ENCODE measurements at places on chromosomes 1 and 21.

GRCh38 chr1:154463512-154463990, 38.5 kb upstream of the TDRD10 start:
- peak; percentile 92 for DNase-seq

DNA sequence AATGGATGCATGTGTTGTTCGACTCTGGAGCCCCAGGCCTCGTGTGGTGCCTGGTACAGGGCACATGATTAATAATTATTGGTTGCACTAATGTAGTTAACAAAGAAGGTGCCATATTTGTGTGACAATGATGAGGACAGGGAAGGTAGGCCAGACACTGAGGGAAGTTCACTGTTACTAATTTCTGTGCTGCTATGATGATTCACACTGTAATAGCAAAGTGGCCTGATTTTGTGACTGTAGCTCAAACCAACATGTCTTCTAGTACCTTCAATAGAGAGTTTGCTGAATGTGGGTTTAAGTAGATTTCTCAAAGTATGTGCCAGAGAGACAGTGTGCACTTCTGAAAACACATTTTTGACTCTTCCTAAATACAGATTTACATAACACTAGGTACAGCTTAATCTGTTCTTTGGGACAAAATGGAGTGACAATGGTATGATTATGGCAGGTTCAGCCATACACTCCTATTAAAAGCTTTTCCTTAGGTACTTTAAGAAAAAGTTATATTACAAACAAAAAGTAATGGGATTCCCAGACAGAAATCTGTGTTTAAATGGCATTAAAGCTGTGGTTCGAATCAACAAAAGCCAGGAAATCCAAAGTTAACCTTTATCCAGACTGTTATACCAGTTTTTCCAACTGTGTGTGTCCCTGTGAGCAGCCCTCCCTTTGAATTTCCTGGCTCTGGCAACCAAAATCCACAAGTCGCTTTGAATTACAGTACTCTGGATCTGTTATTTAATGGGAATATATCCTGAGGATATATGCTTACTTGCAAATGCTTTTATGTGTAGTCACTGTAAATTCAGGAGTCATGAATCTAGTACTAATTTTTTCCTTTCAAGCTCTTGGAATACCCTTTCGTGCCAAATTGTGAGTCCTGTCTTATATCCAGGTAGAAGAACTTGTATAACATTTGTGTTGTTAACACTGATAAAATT, 277.1 kb upstream of the SGIP1 start:
- no peak for DNase-seq

DNA sequence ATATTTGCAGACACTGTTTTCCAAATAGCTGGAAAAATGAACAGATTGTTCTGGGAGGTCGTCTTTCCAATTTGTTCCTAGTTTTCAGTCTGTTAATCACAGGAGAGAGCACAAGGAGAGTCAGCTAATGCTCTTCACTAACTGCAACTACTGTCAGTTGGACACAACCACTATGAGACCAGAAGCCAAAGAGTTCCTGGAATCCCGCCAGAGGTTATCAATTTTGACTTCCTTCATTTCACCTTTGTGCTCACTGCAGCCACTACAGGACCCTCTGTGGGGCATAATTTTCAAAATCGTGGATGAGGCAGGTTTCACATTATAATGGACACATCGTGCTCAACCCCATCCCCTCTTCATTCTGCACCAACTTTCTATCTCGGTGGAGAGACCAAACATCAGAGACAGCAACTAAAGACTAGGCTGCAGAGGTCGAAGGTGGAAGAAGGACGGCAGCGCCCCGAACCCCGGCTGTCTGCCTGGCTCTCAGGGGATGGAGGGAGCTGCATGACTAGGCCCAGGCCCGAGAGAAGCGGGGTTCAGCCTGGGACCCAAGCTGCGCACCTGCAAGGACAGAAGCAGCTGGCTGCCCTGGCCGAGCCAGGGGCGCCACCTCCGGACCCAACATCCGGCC, 602 bp downstream of the KIAA0319L start:
- no peak for DNase-seq

- no peak for DNase-seq
Measured at GRCh38 chr1:19391596-19391981, 79.5 kb downstream of the SLC66A1 start.

DNA sequence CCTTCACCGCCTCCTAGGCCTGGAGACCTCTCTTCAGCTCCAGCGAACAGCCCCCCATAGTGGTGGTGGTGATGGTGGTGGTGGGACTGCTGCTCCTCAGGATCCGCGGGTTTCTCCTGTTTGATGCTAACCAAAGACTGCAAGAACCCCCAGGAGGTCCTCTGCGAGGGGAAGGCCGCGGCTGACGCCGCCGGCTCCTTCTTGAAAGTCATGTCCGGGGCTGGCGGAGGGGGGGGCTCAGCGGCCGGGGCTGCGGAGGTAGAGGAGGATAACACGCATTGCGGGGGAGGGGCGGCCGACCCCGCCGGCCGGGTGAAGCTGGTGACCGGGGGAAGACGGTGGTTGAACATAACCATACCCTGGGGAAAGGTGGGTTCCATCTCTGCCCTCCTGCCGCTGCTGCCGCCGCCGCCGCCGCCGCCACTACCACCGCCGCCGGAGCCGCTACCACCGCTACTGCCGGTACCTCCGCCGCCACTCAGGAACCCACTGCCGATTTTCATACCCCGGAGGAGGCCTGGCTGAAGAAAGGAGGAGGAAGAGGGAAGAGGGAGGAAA, 554 bp downstream of the ZNF281 start:
- DNase-seq: peak; percentile 34

All from activated CD4-positive, alpha-beta T cell treated with anti-CD3 and anti-CD28 coated beads, Interleukin-2, Interleukin-6, amounts not matched to agents 100 ng/mL and 50 ng/mL, durations not matched to agents 16 hours and 8 hours (primary cell).